ENCODE measurements at places on chromosomes 6 and 20. TPM values are rescaled to one million over a fixed set of nuclear protein-coding genes. Genes with fewer than 3 reads are reported as not detected.

MAP1LC3A gene
- not detected for total RNA-seq

MAVS gene
- 60.1 TPM for total RNA-seq

SDC4 gene
- total RNA-seq: 100 TPM

ZNF311 gene
- not detected for total RNA-seq

ADGB gene
- total RNA-seq: not detected

BPIFA1 gene
- total RNA-seq: not detected

SLCO4A1 gene
- total RNA-seq: 107 TPM

FOXS1 gene
- total RNA-seq: not detected

FNDC1 gene
- total RNA-seq: 0.07 TPM

TSHZ2 gene
- total RNA-seq: 0.07 TPM

ULBP2 gene
- 10.2 TPM for total RNA-seq

CDSN gene
- 0.12 TPM for total RNA-seq

TXLNB gene
- 0.05 TPM for total RNA-seq

CDH4 gene
- not detected for total RNA-seq

SPATA2 gene
- 6.6 TPM for total RNA-seq

GJE1 gene
- not detected for total RNA-seq

GGTLC1 gene
- total RNA-seq: not detected

SLC13A3 gene
- not detected for total RNA-seq

C20orf96 gene
- total RNA-seq: 22.1 TPM

CASS4 gene
- total RNA-seq: 0.17 TPM

PDE7B gene
- total RNA-seq: 0.61 TPM

PNLDC1 gene
- 0.37 TPM for total RNA-seq

CFAP206 gene
- total RNA-seq: 0.54 TPM

RSPH3 gene
- 24.7 TPM for total RNA-seq

GTSF1L gene
- not detected for total RNA-seq

CAGE1 gene
- 0.20 TPM for total RNA-seq

UNC93A gene
- total RNA-seq: not detected

LPIN3 gene
- 18.5 TPM for total RNA-seq

C6orf163 gene
- 1.5 TPM for total RNA-seq

ASIP gene
- not detected for total RNA-seq

GABRR2 gene
- 0.57 TPM for total RNA-seq

FYN gene
- 18.5 TPM for total RNA-seq

MUC22 gene
- total RNA-seq: not detected

VAPB gene
- 51.1 TPM for total RNA-seq

KCNK5 gene
- total RNA-seq: 9.5 TPM

FOXA2 gene
- 0.10 TPM for total RNA-seq

C20orf141 gene
- not detected for total RNA-seq

AGPAT4 gene
- 15.5 TPM for total RNA-seq

GINS1 gene
- 30.4 TPM for total RNA-seq

CLIC1 gene
- 432 TPM for total RNA-seq

FAM184A gene
- total RNA-seq: 2.4 TPM

KCNK15 gene
- total RNA-seq: not detected

CST5 gene
- not detected for total RNA-seq
